HuH-7 (cell line): ENCODE measurements at places on chromosomes 11 and 22.

DNA sequence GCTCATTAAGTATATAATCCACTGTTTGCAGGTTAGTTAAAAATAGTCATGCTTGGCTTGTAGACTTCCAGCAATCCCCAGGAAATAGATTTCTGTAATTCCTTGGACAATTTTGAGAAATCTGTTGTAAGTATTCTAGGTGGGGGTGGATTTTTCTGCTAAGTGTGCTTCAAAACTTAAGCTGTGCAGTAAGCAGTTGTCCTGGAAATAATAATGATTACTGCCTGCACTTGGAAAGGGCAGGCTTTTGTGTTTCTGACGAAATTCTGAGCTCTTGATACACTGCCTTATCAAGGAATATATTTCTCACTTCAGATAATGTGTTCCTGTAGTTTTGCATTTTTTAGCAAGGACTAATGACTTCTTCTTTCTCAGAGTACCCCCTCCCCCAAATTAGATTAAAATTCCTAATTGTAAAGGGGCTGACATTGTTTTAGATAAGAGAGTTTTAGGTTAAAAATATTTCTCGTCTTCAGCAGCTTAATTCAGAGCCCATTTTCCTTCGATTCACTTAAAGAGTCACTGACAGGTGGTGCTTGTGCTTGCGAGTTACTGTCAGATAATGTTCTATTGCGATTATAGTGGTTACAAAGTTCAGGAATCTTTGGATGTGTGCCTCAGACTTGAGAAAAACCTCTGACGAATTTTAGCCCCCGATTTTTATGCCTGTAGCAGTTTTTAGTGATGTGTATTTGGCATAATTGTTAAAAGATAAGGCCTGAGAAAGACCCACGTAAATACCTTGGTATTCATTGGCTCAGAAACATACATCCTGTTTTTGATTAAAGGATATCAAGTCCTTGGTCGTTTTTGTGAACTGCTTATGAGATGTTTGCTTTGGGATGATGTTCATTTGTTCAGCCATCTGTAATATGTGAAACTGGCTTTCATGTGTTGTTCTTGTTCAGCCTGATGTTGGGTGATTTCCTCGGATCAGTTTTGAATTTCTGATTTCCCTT, 120.5 kb downstream of the HIPK3 start:
- no peak for DNase-seq

DNA sequence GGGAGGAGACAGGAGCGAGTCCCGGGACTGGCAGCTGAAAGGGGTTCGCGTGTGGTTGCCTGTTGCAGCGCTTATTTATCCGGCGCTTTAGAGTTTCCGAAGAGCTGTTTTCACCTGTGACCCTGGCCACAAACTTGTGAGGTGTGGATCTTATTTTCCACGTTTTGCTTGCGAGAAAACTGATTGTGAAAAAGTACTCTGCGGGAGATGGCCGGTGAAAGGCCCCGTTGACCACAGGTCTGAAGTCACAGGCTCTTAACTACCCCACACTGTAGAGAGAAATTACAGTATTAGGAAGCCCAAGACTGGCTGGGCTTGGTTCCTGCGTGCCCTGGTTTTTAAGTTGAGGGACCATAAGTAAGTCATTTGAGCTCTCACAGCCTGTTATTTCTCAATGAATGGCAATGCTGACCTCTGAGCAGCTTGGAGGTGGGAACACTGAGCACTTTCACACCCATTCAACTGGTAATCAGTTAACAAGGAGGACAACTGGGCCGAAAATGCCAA, 379 bp upstream of the RAB38 start:
- no peak for DNase-seq

GRCh38 chr11:9977554-9977953, 313.7 kb downstream of the SWAP70 start:
- DNase-seq: no peak

- no peak for DNase-seq
Observed at GRCh38 chr11:126639692-126640091, 284.2 kb downstream of the ST3GAL4 start.

GRCh38 chr22:45563362-45564040, 60.8 kb downstream of the FBLN1 start:
- DNase-seq: no peak

DNA sequence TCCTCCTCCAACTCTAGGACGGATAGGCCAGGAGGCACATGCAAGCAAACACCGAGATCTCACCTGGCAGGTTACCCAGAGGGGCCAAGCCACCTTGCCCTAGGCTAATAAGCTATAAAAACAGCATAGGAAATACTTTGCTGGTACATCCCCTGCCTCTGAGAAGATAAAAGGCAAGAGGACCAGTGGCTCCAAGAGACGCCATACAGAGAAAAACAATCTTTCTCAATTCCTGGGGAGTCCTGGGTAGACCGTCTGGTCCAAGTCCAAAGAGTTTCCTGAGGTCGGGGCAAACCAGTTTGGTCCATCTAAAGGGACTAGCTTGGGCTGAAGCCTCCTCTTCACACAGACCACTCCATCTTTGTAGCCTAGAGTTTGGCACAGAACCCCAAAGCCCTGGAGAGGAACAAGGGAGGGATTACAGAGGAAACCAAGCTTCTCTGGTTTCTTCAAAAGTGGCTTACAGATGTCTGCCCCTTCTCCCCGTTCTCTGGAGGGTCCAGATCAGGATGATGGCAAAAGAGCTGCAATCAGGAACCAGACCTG, 40.4 kb downstream of the NUMA1 start:
- no peak for DNase-seq

DNA sequence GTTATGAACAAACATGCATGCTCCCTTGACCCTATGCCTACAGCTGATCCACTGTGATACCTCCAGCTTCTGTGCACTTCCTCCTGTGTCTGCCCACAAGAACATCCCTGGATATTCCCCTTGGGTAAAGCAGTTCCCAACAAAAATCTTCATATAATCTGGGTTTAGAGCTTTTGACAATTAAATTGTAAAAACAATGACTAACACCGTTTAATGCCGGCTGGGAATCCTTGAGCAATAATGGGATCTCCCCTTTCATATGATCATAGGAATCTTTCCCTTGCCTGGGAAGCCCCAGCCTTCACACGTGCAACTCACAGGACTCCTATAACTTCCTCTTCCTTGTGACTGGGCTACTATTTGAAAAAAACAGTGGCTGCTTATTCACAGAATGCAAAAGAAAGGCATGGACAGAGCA, 6.3 kb upstream of the ZC3H12C start:
- no peak for DNase-seq

DNA sequence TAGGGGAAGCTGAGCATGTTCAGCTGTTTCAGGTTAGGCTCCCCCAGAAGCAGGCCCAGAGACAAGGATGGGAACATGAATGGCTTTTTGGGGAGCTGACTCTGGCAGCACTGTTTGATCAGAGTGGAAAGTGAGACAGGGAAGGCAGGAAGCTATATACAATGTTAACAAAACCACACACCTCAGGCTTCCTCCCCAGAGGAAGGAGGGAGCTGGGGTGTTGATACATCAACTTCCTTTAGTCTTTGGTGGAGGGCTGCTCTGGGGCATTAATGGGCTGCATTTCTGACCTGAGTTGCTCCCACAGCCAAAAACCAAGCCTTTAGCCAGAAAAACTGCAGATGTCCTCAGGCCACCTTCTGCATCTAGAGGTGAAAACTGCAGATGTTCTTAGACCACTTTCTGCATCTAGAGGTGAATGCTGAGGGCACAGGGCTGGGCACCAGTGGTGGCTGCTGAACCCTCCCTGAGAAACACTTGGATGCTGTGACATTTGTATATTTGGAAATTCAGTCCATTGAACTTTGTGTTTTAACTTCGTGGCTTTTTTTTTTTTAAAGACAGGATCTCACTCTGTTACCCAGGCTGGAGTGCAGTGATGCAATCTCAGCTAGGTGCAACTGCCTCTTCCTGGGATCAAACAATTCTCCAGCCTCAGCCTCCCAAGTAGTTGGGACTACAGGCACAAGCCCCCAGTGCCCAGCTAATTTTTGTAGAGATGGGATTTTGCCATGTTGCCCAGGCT, 49.9 kb downstream of the KIAA1671 start:
- no peak for DNase-seq

DNA sequence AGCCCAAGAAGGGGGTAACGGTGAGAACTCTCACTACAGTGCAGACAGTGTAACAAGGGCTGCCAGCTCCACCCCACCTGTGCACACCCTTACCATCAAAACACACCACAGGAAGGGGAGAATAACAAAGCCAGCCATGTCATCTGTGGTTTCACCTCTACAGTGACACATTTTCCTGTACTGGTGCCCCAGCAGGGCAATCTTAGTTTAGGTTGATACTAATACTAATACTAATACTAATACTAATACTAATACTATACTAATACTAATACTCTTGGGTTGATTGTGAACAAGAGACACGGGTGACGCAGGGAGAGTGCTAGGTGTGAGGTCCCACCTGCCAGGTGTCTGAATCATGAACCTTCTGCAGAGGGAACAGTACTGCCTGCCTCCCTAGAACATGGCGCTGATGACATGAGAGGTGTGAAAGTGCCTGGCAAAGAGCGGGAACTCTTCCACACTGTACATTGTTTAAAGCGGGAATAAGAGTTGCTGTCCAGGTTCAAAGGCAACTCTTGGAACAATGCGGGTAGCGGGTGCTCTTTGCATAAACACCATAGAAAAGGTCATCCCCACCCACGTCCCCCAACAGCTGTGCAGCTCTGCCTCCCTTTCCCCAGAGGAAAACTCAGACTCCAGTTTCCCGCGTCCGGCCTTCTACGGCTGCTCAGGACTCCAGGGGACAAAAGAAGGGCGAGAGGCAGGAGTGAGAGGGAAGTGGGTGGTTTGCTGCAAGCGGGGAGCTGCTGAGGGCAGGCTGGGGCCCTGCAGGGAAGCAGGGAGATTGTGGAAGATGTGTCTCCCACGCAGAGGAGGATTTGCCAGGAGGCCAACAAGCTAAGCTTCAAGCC, 25.0 kb upstream of the TMPRSS4 start:
- no peak for DNase-seq

DNA sequence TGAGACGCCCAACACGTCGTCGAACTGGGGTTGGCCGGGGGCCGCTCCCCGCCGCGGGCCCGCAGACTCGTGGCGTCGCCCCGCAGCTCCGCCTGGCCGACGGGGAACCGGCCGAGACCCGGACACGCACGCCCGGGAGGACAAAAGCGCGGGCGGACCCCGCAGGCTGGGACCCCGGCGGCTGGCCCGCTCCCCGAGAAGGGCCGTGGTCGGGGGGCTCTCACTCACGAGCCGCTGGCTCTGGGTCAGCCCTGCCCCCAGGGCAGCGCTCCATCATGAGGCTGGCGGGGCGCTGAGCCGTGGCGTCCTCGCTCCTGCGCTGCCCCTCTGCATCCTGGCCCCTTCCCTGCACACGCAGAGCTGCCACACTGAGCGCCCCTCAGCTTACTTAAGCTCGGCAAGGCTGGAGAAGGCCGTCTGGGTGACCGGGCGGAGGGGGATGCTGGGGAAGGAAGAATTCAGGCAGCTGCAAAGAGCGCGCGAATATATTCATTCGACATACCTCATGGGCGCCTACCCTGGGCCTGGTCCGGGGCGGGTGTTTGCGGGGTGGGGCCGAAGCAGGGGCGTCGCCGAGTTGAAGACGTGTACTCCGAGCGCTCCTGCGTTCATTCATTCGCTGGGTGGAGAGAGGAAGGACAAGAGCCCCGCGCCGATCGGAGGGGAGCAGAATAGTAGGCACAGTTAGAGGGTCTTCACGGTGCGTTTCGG, 579 bp upstream of the CYB5R2 start:
- peak; percentile 69 for DNase-seq

DNA sequence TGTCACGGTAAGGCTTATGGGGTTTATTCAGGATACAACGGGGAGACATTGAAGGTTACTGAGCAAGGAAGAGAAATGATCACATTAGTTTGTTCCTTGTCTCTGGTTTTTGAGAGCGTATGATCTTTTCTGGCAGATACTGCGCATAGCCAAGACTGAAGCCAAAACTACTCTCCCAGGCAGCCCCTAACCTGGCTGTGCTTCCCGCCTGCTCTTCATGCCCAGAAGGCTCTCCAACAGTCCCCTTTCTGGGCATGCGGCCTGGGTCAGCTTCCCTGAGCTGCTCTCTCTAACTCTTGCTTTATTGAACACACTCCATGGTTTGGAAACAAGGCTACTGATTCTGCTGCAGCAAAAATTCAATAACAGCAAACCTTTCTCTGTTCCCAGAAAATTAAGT, 306.6 kb downstream of the BUD13 start:
- no peak for DNase-seq

DNA sequence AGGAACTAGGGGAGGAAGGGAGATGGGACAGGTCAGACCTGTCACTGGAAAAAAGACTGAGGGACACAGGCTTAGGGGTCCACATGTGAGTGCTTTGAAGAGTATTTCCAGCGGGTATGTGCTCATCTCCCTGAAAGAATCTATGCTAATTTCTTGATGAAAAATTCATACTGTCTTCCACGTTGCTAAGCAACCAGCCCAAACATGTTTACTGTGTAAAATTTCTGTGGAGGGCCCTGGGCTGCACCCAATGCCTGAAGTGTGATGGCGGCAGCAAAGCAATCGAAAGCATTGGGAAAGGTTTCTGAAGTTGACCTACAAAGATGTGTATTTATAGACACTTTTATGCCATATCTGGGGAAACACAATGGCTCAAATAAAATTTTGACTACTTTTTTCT, 7.4 kb downstream of the SYT13 start:
- no peak for DNase-seq

DNA sequence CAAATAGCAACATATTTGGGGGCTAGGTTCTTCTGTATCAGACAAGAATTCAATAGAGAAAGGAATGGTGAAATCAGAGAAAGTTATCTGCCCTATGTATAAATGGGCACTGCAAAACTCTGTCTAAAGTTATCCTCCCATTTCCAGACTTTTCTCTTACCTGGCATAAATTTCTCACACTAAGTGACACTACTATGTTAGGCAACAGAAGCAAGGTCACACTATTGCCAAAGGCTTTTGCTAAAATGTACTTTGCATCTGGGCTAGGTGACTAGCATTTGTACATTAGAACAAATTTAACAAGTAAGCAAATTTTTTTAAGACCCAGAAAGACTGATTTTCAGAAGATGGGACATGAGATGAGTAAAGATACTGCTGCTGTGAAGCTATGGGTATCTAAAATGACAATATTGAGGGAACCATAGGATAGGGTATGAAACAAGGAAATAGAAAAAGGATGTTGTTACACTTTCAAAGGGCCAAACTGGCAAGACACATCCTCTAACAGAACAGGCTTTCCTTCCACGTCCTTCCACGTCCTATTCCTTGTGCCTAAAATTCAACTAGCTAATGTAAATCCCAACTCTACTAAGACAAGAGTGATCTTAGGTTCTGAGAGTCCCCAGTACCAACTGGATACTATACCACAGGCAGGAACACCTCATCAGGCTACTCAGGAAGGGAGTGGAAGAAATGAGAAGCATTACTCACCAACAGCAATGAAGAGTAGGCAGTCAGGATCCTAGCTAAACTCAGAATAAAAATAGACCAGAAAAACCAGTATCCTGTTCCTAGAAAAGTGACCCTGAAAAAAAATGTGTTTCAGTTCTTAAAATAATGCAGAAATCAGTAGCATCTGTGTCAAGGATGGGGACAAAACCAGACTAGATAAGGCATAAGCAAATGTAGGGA, 22.6 kb downstream of the GDPD4 start:
- DNase-seq: no peak
